ENCODE measurements at places on chromosomes 3 and 15.

- no peak for DNase-seq
Observed at GRCh38 chr15:38029736-38030135, 95.3 kb downstream of the TMCO5A start.

- DNase-seq: no peak
Observed at GRCh38 chr15:53295574-53295973, 463.9 kb downstream of the WDR72 start.

DNA sequence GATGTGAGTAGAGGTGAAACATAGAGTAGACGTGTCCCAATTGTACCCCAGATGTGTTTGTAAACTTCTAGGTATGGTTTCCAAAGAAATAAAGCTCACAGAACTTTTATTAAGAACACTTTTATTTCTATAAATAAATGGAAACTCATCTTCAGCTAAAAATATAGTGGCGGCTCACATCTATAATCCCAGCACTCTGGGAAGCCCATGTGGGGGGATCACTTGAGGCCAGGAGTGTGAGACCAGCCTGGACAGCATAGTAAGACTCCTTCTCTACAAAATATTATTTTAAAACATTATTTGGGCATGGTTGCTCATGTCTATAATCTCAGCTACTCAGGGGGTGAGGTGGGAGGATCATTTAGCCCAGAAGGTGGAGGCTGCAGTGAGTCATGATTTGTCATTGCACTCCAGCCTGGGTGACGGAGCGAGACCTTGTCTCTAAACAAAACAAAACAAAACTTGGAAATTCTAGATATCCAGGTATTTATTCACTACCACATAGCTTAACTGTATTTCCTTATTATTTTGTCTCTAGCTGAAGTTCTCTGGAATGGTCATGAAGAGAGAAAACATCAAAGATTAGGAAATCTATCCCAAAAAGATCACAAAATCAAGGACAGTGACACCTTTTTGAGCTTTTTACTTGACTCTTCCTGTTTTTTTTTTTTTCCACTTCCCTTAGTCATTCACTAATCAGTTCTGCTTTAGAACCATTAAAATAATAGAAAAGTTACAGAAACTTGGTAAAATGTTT lies 258.1 kb downstream of the TIGIT start:
- DNase-seq: peak; percentile 76

GRCh38 chr3:188076176-188076575 lies 77.8 kb upstream of the LPP start:
- DNase-seq: no peak

- peak; percentile 61 for DNase-seq
Observed at GRCh38 chr15:57227899-57228298, 148.4 kb upstream of the CGNL1 start.

DNA sequence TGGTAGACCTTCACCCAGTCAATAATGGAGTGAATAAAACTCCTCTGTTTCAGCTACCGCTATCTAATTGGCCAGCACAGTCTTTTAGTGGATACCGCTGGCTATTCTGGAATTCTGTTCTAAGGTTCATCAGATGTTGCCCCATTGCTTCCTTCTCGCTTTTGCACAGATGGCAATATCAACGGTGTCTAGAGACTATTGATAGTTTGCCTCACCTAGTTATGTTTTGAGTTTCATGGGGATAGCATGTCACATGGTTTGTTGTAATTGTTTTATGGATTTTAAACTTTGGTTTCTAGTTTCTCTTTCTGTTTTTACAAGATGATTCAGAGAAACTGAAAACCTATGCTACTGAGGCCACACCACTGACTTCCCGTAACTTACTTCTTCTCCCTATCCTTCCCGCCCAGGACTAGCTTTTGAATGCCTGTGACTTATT lies 2.0 kb downstream of the XRN1 start:
- DNase-seq: peak; percentile 17

- no peak for DNase-seq
Observed at GRCh38 chr3:119309591-119309990, 15.4 kb downstream of the ARHGAP31 start.

DNA sequence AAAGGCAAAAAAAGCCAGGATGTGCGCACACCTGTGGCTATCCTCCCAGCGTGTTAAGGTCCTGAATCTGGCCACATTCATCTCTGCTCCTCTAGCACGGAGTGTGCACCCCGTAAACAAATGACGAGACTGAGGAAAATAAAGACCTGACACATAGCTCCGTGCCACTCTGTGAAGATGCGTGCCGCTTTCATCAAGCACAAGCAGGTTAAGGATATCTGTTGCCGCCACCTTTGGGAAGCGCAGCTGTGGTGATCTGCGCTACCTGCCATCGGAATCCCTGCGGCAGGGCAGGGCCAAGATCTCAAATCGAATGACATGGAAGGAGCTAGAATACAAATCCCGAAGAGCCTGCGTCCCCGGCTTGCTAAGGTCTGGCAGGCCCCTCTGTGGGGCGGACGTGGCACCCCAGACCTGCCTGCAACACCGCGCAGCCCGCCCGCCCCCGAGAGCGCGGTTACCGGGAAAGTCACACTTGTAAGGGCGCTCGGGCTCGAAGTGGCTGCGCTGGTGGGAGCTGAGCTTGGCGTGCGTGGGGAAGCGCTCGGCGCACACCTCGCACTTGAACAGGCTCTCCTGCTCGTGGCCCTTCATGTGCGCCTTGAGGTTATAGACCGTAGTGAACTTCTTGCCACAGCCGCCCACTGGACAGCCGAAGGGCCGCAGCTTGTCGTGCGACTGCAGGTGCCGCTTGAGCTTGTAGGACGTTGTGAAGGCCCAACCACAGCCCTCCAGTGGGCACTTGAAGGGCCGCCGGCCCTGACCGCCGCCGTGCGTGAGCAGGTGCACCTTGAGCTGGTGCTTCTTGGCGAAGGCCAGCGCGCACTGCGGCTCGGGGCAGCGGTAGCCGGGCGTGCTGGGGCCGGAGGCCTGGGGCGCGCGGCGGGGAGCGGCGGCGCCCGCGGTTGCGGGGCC lies 936 bp downstream of the ZXDC start:
- peak; percentile 22 for DNase-seq

- DNase-seq: no peak
Observed at GRCh38 chr15:39625856-39626255, 45.0 kb downstream of the THBS1 start.

GRCh38 chr15:57376696-57377477 lies 582 bp downstream of the CGNL1 start:
- no peak for DNase-seq

DNA sequence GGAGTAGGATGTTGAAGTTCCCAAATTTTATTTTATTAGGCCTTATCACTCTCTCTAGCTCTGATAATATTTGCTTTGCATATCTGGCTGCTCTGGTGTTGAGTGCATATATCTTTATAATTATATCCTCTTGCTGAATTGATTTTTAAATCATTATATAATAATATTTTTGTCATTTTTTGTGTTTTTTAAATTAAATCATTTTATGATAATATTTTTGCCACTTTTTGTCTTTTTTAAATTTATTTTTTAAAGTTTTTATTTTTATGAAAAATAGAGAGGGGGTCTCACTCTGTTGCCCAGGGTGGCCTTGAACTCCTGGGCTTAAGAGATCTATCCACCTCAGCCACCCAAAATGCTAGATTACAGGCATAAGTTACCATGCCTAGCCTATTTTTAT lies 34.5 kb upstream of the OTOL1 start:
- DNase-seq: no peak

- DNase-seq: peak; percentile 57
Observed at GRCh38 chr3:72907731-72908620, 20.1 kb downstream of the GXYLT2 start.

DNA sequence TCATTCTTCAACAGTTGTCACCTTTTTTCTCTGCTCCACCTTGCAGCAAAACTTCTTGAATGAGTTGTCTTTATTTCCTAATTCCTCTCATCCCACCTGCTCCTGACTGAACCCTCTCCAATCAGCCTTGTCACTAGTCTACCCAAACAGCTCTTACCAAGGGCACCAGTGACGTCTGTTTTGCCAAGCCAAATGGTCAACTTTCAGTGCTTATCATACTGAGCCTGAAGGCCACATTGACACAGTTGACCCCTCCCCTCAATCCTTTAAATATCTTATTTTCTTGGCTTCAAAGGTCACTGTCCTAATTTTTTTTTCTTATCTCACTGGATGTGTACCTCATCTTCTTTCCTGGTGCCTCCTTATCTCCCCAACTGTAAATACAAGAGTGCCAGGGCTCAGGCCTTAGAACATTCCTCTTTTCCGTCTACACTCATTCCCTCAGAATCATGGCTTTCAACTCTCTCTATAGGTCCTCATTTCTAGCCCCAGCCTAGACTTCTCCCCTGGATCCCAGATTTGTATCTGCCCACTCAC lies 43.2 kb downstream of the CMTM8 start:
- DNase-seq: no peak

- no peak for DNase-seq
Observed at GRCh38 chr3:66366747-66367146, 134.1 kb downstream of the LRIG1 start.

GRCh38 chr3:4721511-4721911 lies 228.4 kb downstream of the ITPR1 start:
- peak; percentile 94 for DNase-seq

DNA sequence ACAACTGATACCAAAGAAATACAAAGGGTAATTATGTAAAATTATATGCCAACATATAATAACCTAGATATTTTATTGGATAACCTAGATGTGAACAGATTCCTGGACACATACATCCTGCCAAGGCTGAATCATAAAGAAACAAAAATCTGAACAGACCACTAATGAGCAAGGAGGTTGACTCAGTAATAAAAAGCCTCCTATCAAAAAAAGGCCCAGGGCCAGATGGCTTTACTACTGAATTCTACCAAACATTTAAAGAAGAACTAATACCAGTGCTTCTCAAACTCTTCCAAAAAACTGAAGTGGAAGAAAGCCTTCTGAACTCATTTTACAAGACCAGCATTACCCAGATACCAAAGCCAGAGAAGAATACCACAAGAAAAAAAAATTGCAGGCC lies 32.4 kb downstream of the THBS1 start:
- DNase-seq: peak; percentile 60

DNA sequence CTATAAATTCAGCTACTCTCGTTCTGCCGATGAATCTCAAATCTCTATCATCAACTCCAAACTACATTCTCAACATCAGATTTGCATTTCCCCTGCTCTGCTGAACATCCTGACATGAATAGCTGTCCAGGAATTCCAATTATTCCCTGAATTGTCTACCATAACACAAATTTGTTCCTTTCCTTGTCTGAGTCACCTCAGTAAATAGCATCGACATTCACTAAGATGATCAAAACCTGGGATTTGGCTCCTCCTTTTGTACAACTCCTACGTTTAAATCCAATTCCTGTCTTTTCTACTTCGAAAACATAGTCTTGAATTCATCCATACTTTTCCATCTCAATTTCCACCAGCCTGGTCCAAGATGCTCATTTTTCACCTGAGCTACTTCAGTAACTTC lies 107.0 kb downstream of the GREM1 start:
- DNase-seq: peak; percentile 92

DNA sequence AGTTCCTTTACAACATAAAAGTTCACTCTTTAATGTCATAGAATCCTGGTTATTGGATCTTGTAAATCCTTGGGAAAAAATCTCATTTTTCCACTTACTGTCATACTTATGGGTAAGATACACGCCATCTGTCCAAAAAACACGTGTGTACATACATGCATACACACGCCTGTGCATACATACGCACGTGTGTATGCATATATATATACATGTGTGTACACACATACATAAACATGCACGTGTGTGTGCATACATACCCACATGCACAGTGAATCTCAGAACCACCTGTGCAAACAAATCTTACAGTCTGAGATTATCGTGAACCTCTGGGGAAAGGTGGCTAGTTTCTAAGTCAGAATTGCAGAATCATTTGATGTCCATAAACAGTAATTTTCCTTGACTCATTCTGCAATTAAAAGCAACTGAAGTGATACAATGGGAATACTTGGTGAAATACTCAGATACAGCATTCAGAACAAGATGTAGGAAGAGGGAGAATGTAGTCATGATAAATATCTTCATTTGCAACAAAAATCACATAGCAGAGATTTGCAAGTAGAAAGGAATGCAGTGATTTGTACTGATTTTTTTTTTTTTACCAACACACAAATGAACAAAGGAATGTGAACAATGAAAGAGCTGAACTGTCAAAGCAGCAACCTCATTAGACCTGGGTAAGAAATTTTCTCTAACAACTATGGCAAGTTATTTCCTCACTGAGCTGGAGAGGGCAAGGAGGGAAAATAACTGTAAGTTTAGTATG lies 160.6 kb upstream of the POU1F1 start:
- peak; percentile 65 for DNase-seq

DNA sequence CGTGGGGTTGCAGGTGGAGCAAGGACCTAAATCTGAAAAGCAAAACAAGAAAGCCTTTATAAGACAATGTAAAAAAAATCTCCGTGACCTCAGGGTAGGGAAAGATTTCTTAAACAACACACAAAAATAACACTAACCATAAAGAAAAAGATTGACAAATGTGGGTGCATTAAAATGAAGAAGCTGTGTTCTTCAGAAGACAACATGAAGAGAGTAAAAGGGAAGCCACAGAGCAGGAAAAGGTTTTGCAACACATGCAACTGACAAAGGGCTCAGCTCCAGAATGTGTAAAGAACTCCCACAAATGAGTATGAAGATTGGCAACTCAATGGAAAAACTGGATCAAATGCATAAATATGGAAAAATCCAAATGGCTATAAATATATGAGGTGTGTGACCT lies 74.2 kb downstream of the MAGEF1 start:
- DNase-seq: no peak

GRCh38 chr3:34175636-34176176 lies 377.3 kb downstream of the PDCD6IP start:
- no peak for DNase-seq

DNA sequence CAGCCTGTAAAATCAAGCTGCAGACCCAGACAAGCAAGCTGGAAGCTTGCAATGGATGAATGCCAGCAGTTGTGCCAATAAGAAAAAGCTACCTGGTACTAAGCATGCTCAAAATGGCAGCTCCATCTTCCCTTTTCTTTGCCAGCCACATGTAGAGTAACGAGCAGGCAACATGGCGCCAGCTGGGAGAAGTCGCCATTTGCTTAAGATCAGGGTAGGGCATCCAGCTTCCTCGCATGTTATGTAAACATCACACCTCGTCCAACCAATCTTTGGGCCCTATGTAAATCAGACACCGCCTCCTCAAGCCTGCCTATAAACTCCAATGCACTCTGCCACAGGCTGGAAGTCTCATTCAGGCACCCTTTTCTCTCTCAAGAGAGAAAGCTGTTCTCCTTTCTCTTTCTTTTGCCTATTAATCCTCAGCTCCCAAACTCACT lies 973.9 kb downstream of the FHIT start:
- DNase-seq: no peak

DNA sequence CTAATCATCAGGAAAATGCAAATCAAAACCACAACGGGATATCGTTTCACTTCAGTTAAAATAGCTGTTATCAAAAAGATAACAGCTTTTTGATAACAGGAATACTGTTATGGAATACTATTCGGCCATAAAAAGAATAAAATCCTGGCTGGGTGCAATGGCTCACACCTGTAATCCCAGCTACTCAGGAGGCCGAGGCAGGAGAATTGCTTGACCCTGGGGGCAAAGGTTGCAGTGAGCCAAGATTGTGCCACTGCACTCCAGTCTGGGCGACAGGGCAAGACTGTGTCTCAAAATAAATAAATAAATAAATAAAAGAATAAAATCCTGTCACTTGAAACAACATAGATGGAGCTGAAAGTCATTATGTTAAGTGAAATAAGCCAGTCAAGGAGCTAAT lies 178.1 kb upstream of the TSC22D2 start:
- no peak for DNase-seq

Data from HFFc6 (cell line).